MV-4-11 (cell line): ENCODE measurements at places on chromosomes 12 and 14.
A peak's percentile ranks its signal among the peaks of the same experiment; 100 is the strongest.

DNA sequence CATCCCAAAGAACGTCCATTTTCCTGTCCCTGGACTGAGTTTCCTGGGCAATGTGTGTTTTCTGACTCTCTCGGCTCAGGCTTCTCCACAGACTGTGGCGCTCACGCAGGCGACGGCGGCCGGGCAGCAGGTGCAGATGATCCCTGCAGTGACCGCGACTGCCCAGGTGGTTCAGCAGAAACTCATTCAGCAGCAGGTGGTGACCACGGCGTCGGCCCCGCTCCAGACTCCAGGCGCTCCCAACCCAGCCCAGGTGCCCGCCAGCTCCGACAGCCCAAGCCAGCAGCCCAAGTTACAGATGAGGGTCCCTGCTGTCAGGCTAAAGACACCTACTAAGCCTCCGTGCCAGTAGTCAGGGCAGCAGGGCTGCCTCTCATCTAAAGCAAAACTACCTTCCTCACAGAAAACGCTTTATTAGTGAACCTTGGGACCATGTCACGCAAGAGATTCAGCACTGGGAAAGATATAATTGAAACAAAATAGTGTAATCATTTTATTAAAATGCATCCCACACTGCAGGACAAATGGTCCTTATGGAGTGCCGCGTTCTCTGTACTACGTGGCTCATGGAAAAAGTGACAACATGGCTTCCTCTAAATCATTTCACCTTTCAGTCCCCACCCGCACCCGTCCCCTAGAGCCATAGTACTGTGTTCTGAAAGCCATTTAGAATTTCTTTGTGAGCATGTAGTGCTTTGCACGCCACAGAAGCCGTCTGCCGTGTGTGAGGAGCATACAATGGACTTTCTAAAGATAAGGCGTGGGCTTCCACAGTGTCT is 66.6 kb downstream of the DDX51 start:
- no peak for DNase-seq

DNA sequence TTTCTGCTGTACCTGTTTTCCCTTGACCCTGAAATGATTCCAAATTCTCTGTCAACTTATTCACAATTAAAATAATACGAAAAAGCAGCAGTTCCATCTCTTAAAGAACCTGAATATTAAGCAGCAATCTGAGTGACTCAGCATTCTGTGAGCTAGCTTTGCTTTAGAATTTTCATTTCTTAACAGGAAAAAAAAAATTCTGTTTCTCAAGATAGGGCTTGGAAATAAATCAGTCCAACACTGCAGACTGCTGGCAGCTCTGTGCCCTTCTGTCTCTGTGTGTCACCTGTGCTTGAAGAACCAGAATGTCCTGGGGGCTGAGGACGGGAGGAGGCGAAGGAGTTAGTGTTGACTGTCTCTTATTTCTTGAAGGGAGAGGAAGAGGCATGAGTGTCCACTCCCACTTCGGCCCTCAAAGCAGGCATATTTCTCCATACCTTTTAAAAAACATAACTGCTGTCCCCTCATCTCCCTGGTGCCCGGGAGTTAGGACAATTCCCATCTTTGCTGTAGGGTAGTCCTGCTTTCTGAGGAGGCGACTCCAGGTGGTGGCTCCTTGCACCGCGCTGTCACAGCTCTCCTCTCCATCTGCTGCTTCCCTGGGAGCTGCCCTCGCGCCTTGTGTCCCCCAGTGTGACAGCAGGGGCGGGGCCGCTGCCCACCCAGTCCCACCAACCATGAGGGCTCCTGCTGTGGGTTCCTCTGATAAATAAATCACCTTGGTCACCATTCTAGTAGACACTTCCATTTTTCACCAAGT is 203.1 kb downstream of the CALM1 start:
- DNase-seq = no peak

GRCh38 chr14:102370305-102370809 is 7.6 kb downstream of the TECPR2 start:
- DNase-seq = peak; percentile 93

DNA sequence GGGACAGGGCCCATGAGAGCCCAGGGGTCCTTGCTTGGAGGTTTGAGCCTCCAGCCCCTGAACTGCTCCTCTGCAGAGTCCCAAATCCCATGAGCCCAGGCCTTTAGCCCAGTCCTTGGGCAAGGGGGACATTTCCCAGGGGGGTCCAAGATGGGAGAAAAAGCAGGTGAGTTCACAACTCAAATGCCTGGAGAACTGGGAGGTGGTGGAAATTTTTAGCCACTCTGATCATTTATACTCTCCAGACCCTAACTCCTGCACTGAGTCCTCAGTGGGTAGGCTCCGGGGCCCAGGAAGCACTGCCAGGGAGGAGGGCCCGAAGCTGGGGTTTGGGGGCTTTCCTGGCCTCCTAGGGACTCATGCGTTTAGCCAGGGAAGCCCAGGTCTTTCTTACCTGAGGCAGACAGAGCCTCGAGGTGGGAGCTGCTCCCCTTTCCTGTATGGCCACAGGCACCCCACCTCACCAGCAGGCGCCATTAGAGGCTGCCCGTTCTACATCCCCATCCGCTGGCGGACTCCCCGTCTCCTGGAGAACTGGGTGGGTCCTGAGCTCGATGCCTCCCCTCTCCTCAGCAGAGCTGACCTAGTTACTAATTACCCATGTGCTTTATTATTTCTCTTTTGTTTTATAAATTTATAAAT is 998 bp downstream of the HNF1A start:
- DNase-seq = no peak

- DNase-seq = peak; percentile 56
These were observed 66.9 kb upstream of the NRXN3 start for GRCh38 chr14:78103271-78103670.

DNA sequence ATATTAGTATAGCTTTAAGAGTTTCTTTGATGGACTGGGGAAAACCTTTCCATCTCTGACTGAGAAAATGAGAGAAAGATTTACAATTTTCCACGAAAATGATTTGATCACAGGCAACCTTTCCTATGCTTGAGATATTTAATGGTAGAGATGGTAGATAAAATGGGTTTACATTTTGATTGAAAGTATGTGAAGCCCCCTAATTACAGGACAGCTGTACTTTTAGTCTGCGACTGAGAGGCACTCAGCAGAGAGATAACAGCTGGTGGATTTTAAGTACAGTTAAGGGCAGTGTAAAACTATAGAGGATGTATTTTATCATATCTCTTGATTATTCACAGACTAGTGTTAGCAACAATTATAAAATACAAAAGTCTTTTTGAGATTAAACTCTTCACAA is 40.7 kb downstream of the C12orf50 start:
- no peak for DNase-seq

GRCh38 chr14:85317491-85318021 is 212.4 kb upstream of the FLRT2 start:
- DNase-seq = no peak

DNA sequence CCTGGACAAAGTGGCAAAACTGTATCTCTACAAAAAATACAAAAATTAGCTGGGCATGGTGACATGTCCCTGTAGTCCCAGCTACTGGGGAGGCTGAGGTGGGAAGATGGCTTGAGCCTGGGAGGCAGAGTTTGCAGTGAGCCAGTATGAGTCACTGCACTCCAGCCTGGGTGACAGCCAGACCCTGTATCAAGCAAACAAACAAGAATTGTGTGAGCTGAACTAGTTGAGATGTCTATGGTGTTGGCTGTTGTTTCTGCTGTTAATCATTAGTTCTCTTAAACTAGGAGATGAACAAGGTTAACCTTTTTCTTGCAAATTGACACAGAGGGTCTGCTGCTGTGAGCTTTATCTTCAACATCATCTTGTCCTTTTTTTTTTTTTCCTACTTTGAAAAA is 23.6 kb downstream of the RASSF3 start:
- no peak for DNase-seq

DNA sequence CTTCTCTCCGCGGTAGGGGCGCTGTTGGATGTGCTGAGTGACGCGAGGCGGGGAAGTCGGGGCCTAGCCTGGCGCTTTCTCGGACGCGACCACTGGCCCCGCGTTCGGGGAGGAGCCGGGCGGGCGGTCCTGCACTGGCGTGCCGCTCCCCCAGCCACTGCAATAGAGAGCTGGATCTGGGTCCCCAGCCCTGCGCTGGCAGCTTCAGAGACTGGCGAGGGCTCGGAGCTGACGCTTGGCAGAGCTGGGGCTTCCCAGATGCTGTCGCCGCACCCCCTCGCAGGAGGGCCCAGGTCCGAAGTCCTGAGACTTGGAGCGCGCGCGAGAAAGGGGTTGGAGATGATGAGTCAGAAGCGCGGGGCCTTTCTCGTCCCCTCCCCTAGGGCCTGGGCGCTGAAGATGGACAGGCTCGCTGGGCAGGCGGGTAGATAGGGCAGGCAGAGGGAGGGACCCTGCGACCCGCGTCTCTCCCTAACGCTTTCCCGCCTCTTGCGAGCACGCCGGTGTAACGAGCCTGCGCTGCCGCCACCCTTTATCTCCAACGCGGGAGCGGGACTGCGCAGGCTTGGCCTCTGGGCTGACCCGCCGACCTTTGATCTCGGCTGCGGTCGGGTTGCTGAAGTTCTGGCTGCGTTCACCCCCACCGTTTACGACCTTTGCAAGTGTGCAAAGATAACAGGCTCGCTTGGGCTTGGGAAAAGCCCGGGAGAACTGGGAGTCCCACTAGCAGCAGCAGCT is 3.0 kb downstream of the TMEM253 start:
- peak; percentile 87 for DNase-seq

- DNase-seq = no peak
These were observed 26.4 kb downstream of the NOS1 start for GRCh38 chr12:117334855-117335587.

- no peak for DNase-seq
These were observed 103.3 kb downstream of the PELI2 start for GRCh38 chr14:56221382-56222128.

- DNase-seq = no peak
These were observed 425.6 kb downstream of the NRXN3 start for GRCh38 chr14:78595797-78596196.

DNA sequence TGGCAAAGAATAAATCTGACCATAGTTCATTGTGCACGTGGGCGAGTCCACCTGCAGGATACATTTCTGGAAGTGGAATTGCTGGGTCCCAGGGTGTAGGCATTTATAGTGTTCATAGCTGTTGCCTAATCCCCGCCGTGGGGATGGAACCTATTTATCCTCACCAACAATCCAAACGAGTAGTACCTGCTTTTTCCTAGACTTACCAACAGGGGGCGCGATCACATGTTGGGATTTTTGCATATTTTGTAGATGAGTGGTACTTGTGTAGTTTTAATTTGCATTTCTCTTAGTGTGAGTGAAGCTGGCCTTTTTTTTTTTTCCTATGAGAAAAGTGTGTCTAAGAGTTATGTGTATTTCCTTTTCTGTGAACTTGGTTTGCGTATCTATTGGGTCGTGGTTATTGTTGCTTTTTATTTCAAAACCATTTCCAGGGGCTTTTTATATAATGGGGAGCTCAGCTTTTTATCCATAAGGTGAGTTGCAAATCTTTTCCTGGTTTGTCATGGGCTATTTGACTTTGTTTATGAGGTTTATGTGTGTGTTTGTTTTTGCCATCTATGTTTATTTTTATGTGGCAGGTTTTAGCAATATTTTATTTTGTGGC is 67.2 kb downstream of the CCDC92 start:
- peak; percentile 61 for DNase-seq

DNA sequence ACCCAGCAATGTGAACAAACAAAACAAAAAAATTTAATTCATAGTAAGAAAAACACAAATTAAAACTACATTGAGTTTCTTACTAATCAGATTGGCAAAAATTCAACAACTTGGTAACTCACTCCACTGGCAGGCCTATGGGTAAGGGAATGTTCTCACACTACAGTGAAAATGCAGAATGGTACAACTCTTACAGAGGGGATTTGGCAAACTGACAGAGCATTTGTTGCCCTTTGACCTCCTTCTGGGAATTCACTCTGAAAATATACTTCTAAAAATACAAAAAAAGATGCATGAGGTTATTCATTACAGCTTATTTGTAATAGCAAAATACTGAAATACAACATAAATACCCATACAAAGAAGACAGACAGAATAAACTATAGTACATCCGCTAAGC is 32.8 kb downstream of the ABCD2 start:
- no peak for DNase-seq

GRCh38 chr14:45181329-45181728 is 45.6 kb downstream of the FANCM start:
- no peak for DNase-seq
